ENCODE measurements at places on chromosomes 11 and 22.
A peak's percentile ranks its signal among the peaks of the same experiment; 100 is the strongest.

DNA sequence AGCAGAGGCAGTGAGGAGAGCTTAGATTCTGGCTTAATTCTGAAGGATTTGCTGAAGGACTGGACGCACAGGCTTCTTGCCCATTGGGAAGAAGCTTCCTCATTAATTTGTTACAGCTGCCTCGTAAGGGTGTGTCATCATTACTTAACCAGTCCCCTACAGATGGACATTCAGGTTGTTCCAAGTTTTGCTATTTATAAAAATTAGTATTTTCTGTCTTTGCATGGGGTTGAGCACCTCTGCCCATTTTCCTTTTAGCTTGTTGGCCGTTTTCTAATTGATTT, 38.1 kb downstream of the CAPN1 start:
- no peak for DNase-seq

GRCh38 chr11:16987205-16987568, 27.0 kb downstream of the PLEKHA7 start:
- DNase-seq, result no peak

DNA sequence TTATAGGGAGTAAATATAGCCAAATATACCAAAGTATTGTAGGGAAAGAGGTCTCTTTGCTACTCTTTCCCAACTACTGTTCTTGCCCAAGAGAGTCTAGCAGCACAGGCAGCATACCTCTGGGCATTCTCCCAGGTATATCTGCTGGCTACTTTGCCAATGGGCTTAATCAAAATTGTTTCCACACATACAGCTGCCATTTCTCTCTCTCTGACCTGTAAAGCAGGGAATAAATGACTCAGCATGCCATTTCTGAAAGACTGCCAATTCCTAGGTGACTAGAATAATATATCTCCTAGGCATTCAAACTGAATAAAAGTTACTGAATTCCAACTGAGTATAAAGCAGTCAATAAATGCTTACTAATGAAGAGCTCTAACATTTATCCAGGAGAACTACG, 44.6 kb downstream of the RDX start:
- DNase-seq, result no peak

GRCh38 chr11:120210626-120211521, at the start of gene OAF:
Gene OAF, plus strand, starts transcription at chr11:120211032. Its CDS starts 248 bp downstream, at chr11:120211280.
- peak; percentile 78 for DNase-seq

- DNase-seq, result no peak
These were observed 24.0 kb downstream of the LMO1 start for GRCh38 chr11:8239536-8240228.

- DNase-seq, result peak; percentile 17
These were observed 41.5 kb upstream of the HSPA8 start for GRCh38 chr11:123103326-123103980.

- DNase-seq, result no peak
These were observed 40.0 kb downstream of the TECTA start for GRCh38 chr11:121141066-121141465.

DNA sequence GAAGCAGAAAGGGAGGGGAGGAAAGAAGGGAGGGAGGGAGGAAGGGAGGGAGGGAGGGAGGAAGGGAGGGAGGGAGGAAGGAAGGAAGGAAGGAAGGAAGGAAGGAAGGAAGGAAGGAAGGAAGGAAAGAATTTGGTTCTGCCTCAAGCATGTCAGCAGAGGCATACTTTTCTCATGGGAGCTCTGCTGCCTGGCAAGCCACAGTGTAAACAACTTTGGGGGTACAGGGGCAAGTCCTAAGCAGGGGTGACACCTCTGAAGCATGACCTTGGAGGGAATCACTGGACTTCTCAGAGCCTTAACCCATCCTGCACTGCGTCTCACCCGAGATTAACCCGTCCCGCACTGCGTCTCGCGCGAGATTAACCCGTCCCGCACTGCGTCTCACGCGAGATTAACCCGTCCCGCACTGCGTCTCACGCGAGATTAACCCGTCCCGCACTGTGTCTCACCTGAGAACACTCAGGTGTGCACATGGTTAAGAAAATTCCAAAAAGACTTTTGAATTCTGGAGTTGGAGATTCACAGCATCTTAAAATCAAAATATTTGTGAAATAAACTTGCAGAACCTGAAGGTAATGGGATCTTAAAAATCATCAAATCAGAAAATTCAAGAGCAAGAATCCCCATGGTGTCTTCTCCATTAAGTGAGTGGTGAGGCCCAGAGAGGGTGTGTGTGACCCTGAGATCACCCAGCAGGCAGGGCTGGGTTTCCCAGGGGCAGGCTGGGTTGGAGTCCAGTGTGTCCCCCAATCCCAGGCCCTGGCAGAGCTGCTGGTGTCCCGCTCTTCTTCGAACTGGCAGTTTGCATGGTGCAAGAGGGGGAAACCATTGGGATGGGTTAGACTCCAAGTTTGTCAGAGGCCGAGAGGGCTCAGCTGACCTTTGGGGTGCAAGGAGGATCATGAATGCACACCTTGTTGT, 190.4 kb downstream of the MN1 start:
- DNase-seq, result no peak

GRCh38 chr11:43685440-43685839, 4.9 kb downstream of the HSD17B12 start:
- no peak for DNase-seq

GRCh38 chr11:119316016-119316728, 758 bp downstream of the MCAM start:
- no peak for DNase-seq

DNA sequence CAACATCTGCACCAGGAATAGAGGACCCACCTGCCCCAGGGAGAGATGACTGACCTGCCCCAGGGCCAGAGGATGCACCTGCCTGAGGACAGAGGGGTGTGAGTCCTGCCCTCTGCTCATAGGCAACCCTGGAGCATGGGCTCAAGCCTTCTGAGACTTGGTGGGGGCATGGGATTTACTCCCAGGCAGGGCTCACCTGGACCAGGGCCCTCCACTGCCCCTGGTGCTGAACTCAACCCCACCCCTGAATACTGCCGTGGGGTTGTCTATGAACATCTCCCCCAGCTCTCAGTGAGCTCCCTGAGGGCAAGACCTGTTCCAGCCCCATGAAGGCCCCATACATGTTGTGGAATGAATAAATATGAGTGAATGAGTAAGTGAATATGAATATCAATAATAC, 33.8 kb upstream of the MUC5AC start:
- DNase-seq, result no peak

Measured in DND-41 (cell line).